Caco-2 (cell line): ENCODE measurements at places on chromosomes 2 and 18. TPM values are rescaled to one million over a fixed set of nuclear protein-coding genes. Genes with fewer than 3 reads are reported as not detected.
A peak's percentile ranks its signal among the peaks of the same experiment; 100 is the strongest.

DNA sequence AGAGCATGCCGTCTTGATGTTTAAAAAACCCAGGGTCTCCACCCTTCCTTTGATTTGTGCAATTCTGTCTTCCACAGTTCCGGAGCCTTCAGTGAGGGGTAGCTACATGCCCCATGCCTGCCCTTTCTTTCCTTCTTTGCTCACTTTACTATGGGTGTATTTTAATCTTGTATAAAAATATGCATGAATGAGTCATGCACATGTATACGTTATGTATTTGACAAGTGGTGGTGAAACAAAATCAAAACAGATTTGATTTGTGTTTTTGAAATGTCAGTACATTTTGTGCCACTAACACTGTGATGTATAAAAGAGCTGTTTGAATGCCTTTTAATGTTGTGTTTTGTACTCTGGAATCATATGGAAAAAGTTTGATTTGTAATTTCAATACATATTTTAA lies 126.5 kb downstream of the RNF144A start:
- no peak for DNase-seq

DNA sequence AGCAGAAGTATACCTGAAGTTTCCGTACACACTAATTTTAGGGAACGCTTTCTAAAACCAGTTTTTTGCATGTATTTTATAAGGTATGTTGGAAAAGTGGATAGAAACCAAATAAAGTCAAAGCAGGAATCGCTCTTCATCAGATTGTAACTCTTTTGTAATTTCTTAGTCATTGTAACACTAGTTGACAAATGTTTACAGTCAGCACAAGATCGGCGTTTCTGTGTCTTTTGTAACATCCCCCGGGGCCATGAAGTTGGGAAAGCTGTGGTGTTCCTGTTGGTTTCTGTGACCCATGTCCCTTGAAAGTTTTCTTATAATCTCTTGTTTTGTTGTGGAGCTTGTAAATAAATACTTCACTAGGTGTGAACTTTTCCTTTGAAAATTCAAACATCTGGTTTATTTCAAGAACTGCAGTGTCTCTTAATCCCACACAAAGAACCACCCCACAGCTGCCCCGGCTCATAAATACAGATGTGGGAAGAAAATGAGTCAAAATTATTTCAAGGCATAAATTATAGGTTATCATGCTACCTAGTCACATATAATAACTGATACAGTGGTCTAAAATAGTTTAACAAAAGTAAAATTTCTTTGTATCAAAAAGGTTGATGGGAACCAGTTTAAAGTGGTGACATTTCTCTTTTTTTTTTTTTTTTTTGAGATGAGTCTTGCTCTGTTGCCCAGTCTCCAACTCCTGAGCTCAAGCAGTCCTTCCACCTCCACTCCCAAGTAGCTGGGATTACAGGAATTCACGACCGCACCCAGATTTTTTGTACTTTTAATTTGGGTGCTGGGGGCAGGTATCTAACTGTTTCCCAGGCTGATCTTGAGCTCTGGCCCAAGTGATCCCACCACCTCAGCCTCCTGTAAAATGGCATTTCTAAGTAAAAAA lies 751 bp upstream of the NMI start:
- DNase-seq = no peak

GRCh38 chr2:195312662-195313061 lies 344.4 kb upstream of the SLC39A10 start:
- DNase-seq = no peak

GRCh38 chr2:2898744-2899143 lies 478.9 kb downstream of the EIPR1 start:
- no peak for DNase-seq

DNA sequence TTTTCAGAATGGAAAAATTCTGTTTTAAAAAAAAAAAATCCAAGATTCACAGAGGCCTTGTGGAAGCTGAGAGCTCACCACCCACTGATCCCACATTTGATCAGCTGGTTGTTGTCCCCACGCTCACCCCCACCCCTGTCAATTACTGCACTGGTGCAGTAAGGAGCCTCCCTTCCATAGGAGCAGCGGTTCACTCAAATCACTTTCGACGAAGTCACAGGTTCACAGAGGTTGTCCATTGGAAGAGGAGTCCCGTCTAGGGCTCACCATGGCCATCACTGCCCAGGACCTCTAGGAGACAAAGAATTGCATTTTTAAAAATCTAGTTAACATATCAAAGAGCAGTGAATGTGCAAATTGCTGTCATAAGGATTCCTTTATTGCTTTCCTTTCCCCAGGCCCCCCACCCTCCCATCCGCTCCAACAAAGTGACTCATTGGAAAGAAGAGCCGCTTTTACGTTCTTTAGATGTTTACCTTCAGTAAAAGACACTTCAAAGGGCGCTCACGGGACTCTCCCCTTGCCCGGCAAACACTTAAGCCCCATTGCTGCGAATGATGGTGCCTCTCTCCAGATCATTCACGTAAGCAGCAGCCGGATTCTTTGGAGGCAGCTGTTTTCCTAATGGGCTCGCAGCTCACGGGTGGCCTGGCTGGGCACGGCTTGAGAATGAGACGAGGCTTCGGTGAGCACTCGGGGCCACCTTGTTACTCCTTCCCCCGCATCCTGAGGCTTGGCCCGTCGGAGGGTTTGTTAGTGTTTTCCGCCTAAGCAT lies 165.5 kb upstream of the SALL3 start:
- DNase-seq = peak; percentile 1

DNA sequence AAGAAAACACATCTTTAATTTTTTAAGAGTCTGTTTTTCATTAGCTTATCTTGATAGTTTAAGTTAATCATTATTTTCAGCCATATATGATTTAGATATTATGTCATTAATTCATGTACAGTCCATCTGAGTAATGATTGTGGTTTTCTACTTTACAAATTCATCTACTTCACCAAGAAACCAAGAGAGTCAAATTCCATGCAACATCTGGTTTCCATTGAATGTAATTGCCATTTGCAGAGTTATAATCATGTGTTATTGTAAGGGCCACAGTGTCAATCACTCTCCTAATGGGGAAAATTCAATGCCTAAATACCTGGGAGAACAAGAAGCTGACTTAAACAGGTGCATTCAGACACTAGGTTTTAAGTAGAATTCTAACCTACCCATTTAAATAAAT lies 217.2 kb upstream of the OSR1 start:
- DNase-seq = no peak

- no peak for DNase-seq
These were observed 65.6 kb downstream of the NOL4 start for GRCh38 chr18:34158881-34159690.

DNA sequence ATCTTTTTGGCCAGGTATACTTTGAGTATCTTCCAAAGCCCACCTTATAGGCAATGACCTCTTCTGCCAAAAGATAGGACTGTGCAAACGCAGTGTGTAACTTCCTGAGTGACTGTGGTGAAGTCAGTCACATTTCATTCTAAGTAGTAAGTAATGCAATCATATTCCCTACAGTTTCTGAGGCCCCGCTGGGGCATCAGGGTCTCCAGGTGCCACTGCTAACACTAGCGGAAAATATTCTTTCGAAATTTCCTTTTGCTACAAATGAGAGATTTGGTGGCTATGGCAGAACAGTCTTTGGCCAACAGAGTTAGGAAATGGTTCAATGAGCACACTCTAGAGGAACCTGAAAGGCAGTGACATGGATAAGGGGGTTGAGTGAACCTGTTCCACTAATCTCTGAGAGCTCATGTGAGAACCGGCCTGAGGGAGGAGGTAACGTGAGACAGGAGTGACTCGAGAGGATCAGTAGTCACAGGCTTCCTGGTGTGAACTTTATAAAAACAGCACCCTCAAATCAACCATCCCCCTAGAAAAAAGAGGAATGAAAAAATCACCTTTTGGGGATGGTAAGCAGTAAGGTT lies 102.6 kb upstream of the LPIN2 start:
- DNase-seq = no peak

DNA sequence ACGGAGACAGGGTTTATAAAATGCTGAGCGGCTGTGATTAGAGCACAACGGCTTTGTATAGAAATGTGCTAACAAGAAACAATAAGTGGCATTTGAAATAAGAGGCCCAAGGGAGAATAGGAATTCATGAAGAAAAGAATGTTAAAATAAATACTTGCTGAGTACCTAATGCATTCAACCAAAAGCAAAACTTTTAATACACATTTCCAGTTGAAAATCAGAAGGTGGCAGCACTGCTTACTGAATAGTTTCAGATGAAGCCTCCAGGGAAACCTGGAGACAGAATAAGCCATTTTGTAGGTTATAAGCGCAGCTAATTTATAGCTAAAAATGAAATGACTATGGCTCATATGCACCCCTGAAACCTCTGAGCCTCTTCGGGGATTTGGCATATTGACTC lies 286.6 kb downstream of the DPP10 start:
- peak; percentile 24 for DNase-seq

- no peak for DNase-seq
These were observed 14.2 kb upstream of the CABLES1 start for GRCh38 chr18:23121133-23121532.

GRCh38 chr18:36471393-36471792 lies 173.9 kb downstream of the FHOD3 start:
- no peak for DNase-seq

DNA sequence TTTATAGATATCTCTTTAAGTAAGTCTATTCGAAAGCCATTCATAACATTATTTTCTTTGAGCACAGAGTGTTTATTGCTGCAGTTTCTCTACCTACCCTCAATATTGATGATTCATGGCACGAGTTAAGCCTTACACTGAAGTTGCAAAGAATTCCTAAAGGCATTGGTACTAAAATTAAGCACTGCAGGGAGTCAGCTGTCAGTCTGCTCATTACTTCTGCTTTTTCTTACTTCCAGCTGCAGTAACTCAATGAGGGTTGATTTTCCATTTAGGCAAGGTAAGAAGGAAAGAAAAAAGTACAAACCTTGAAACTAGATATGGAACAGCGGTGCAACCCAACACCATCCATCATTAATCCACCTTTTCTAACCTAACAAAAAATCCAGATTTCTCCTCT lies 65.2 kb downstream of the RNF152 start:
- DNase-seq = no peak

GRCh38 chr2:201118961-201119854 lies 3.2 kb downstream of the CFLAR start:
- DNase-seq = no peak

GRCh38 chr18:50429207-50429948 lies 54.5 kb downstream of the SKA1 start:
- peak; percentile 48 for DNase-seq

DNA sequence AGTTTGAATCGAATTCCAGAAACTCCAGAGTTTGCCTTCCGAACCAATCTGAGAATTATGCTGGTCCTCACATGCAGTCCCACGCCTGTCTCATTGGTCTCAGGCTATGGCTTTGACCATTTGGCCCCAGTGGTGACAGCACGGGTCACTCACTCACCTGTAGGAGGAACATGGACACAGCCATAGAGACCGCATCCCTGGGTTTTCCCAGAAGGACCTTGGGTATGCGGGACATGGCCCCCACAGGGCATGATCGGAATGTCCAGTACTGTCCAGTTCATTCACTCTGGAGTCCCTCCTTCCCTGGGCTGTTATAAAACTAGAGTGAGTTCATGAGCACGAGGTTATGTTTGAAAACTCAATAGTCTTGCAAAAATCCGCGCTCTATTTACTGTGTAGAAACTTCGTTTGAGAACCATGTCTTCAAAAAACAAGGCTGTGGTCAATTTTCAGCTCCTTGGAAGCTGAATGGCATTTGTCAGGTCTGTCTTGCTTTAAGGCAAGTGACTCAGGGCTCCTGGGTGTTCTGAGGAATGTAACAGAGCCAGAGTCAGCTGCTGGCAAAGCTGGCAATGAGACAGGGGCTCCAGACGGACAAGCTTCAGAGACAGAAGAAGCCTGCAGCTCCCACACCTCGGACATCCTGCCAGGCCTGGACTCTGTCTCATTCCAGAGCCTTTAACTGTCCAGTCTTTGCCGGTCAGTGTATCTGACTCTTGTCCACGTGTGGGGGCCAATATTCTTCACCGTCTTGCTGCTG lies 86.7 kb upstream of the TMEM18 start:
- no peak for DNase-seq

DNA sequence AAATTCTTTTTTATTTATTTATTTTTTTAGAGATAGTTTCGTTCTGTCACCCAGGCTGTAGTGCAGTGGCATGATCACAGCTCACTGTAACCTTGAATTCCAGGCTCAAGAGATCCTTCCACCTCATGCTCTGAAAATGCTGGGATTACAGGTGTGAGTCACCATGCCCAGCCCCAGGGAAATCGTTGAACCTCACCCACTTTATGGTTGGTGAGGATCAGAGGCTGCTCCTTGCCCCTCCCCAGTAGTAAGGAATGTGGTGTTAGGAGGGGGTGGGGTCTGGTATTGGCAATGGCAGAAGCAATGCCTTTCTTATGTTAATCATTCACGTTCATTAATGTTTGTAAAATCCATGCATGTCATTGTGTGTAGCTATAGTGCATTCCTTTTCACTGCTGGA lies 161.9 kb downstream of the SUCLG1 start:
- peak; percentile 58 for DNase-seq

DNA sequence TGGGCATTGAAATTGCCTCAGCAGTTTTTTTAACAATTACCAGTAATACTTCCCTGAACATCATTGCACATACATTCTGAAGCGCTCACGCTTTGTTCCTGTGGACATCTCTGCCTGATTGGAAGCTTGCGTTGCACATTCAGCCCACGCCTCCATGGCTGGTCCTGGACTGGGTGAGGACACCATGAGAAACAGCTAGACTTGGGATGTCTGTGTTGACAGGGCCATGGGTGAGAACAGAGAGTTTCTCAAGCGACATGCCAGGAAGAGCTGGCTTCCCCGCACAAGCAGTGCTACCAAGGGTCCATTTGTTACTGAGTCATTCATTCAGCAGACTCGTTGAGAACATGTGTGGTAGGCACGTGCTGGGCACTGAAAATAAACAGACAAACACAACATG lies 166.3 kb downstream of the GBX2 start:
- DNase-seq = no peak

- no peak for DNase-seq
These were observed 4.9 kb downstream of the KCNK3 start for GRCh38 chr2:26697425-26697824.

HOXD10 gene
- not detected in 2 replicates for total RNA-seq

NDUFS1 gene
- total RNA-seq = 123 TPM in 2 replicates

ARHGAP28 gene
- total RNA-seq = 92.2 and 118 TPM in 2 replicates

CNTNAP5 gene
- total RNA-seq = 0.07 and 0.14 TPM in 2 replicates

C1QL2 gene
- not detected in 2 replicates for total RNA-seq

UNC80 gene
- not detected in 2 replicates for total RNA-seq

TBC1D8 gene
- 29.3 and 29.5 TPM in 2 replicates for total RNA-seq

SPC25 gene
- total RNA-seq = 28.0 and 32.6 TPM in 2 replicates

CHRNA1 gene
- total RNA-seq = not detected in 2 replicates
